ENCODE measurements at places on chromosomes 3 and 15.

DNA sequence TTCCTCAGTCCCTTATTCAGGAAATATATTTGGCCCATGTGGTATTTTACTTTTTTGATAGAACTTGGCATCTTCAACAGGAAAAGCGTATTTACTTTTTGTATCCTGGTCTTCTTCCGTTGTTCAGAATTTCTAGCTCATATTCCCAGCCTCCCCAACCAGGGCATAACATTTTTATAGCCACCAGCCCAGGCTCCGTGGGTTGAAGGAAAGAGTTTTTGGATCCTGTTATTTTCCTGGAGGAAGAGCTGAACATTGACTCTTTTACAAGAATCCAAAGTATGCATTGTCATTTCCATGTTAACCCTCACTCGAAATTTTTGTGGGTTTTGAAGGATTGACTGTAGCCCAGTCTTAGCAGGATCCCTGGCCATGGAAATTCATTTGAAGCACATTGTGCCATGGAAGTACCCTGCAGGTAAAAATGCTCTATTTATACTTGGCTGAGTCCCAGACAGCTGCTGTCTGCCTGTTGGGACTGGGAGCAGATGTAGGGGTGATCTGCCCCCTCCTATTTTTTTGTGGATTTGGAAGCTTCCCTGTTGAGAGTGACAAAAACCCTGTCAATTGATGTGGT lies 98.8 kb downstream of the AKAP13 start:
- peak; percentile 92 for DNase-seq

- no peak for DNase-seq
These were observed 145.7 kb downstream of the RBMS3 start for GRCh38 chr3:29426302-29427226.

- DNase-seq = no peak
These were observed 11.4 kb downstream of the ACAA1 start for GRCh38 chr3:38125305-38126120.

DNA sequence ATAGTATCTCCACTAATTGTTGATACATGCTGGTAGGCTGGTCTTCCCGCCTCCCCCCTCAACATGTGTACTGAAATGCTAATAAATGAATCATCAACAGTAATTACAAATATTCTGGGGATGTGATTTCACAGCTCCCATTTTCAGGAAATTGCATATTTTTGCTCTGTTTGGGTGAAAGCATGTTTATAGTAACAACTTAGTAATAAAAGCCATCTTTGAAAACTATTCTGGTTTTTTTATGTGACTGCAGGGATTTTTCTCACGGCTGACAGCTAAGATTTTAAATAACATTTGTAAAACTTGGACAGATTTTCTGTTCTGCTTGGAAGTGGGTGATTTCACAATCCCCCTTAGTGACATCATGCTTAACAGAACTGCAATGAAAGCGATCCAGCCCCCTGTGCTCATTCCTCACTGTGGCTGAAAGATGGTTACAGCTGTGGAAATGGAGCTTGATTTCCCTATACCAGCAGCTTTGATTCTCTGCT lies 25.6 kb upstream of the FAM174B start:
- DNase-seq = peak; percentile 78

Data from M059J (cell line).